ENCODE measurements at places on chromosomes 2 and 18. TPM values are rescaled to one million over a fixed set of nuclear protein-coding genes. Genes with fewer than 3 reads are reported as not detected.

- no peak for DNase-seq
These were observed 9.8 kb downstream of the RIOK3 start for GRCh38 chr18:23462876-23463275.

The CD207 gene
- total RNA-seq, result not detected

The FIGN gene
- 2.5 TPM for total RNA-seq

The CHRND gene
- not detected for total RNA-seq

- DNase-seq, result peak; percentile 64
These were observed 211.7 kb upstream of the LRATD1 start for GRCh38 chr2:14420851-14421250.

The EIF2AK2 gene
- 38.7 TPM for total RNA-seq

DNA sequence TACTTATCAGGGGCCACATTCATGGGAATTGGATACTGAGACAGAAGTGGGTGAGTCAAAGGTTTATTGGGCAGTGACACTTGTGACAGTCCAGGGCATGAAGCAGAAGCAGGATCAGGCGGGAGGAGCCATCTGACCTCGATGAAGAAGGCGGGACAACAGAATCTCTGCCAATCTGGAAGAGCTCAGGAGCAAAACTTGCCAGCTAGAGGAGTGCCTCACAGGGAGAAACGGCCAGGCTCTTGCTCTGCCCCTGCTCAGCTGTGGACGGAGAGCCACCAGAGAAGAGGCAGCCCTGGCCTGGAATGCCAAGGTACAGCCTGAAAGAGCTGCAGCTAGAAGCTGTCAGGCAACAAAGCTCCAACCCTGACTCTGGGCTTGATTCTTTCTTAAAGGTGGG is 16.9 kb downstream of the DAW1 start:
- no peak for DNase-seq

- no peak for DNase-seq
These were observed 59.6 kb downstream of the HDAC4 start for GRCh38 chr2:239341146-239341732.

Data from mammary epithelial cell (primary cell).